Activated CD8-positive, alpha-beta memory T cell treated with anti-CD3 and anti-CD28 coated beads for 48 hours (primary cell): ENCODE measurements at places on chromosomes 16 and 17.

- DNase-seq, result no peak
Observed at GRCh38 chr17:21297026-21297520, 12.6 kb downstream of the MAP2K3 start.

GRCh38 chr16:31081428-31082351, 7.1 kb downstream of the PRSS53 start:
- no peak for DNase-seq

GRCh38 chr16:12553191-12553590, 250.5 kb downstream of the CPPED1 start:
- no peak for DNase-seq

GRCh38 chr17:16820979-16821543, 131.0 kb downstream of the CCDC144A start:
- no peak for DNase-seq

GRCh38 chr17:79776376-79777119, 1.4 kb upstream of the CBX2 start:
- DNase-seq, result no peak

DNA sequence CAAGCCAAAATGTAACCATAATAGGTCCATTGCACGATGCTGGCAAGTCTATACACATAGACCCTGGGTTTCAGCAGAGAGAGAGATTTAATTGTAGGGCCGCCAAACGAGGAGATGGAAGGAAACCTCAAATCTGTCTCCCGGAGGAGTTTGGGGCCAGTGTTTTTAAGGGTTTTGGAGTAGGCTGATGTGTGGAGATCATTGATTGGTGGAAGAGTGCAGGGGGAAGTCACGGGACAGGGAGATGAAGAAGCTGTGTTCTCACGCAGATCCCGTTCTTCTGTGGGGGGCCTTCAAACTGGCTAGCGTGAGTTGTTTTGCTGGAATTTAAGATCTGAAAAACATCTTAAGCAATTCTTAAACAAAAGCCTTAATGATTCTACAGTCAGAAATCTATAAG, 84.8 kb downstream of the KATNIP start:
- DNase-seq, result no peak

GRCh38 chr17:29614349-29615047, 8.2 kb downstream of the CORO6 start:
- DNase-seq, result no peak

- no peak for DNase-seq
Observed at GRCh38 chr16:67248073-67248400, 742 bp upstream of the SLC9A5 start.

DNA sequence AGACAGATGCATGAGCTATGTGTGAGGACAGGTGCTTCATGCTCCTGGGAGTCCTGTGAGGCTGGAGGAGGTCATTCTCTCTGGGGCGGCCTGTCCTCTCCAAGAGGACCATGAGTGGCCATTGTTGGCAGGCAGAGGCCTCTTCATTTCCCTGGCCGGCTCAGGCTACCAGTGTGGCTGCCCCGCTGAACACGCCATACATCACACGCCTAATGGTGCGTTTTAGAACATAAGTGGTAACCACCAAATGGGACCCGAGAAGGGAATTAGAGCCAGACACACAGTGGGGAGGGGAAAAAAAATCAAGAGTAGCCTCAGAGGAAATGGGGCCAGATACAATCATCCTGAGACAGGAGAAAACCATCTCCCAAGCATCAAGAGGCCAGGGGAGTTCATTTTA, 140.0 kb downstream of the SPACA3 start:
- DNase-seq, result no peak

DNA sequence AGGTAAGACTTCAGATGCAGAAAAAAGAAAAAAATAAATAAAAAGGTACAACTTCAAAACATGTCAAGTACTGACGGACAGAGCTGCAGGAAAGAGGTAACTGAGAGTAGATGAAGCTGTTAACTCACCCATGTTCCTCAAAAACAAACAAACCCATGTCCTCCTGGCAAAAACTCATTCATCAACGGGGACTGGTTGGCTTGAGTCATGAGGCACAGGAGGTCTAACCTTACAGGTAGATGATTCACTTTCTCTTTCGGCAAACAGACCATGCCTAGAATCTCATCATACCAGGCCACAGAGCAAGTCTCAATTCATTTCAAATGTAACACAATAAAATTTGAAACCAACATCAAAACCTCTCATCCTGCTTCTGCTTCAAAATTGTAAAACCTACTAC, 12.3 kb upstream of the FASN start:
- no peak for DNase-seq

DNA sequence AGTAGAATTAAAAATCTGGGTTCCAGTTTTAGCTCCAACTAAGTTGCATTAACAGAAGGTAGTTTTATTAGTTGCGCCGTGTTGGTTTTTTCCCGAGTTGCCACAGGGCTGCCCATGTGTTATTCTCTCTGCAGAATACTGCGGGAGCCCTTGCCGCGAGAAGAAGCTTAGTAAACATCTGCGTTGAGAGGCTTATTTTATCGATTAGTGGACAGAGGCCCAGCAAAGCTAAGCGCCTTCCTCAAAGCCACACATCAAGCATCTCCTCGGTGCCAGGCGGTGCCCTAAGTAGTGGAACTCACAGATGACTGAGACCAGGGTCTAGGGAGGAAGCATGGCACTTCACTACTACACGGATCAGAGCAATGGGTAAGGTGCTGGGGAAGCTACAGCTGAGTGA, 212.3 kb upstream of the IRX5 start:
- no peak for DNase-seq

- DNase-seq, result no peak
Observed at GRCh38 chr17:50278526-50279180, 4.4 kb downstream of the TMEM92 start.

- DNase-seq, result no peak
Observed at GRCh38 chr17:82407255-82407654, 10.9 kb upstream of the HEXD start.

DNA sequence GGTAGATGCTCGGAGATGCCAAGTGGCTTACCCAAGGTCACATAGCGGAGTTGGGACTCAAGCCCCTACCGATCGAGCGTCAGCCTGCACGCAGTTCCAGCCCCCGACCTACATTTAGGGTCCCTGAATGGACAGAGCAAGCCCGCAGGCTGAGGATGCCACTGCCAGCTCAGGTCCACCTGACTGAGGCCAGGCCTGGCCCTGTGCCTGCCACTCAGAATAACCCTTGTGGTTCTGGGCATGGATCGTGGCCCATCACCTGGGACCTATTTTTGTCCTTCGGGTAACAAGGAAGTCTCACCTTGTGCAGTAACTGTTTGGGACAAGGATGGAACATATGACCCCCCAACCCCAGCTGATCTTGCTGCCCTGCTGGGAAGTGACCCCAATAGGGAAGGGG, 17.1 kb downstream of the CDH16 start:
- DNase-seq, result no peak

- no peak for DNase-seq
Observed at GRCh38 chr17:49390548-49391324, 23.9 kb downstream of the PHB1 start.

GRCh38 chr16:68069511-68070248, 15.5 kb upstream of the NFATC3 start:
- DNase-seq, result no peak

DNA sequence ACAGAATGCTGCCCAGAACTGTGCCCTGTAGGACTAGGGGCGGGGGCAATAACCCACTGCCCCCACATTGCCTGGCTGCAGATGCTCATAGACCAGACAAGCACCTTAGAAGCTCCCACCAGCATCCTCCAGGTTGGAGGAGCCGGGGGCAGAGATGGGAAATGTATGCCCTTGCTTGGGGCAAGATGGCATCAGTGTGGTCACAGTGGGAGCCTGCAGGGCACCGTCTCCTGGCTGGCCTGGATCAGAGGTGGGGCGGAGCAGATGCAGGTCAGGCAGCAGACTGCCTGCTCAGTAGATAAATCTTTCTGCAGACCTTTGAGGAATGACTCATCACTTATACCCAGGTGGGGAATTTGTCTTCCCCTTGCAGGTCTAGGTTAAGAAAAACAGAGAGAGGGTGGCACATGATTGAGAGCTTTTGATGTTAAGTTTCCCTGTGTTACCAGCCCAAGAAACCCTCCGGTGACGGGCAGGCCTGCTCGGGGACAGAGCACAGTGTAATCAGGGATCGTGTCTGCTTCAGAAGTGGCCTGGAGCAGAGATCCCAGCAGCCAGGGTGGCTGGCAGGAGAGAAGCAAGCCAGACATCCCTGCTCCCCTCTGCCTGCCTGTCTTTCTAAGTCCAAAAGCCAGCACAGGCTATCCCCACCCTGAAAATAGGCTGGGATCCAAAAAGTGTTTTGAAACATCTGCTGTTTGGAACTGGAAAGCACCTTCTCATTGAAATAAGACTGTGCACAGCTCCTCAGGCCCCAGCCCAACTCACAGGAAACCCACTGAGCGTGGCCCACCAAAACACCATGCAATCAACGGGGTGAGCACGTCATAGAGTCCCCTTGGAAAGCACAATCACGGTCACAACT, 50.7 kb upstream of the RPL38 start:
- DNase-seq, result no peak

DNA sequence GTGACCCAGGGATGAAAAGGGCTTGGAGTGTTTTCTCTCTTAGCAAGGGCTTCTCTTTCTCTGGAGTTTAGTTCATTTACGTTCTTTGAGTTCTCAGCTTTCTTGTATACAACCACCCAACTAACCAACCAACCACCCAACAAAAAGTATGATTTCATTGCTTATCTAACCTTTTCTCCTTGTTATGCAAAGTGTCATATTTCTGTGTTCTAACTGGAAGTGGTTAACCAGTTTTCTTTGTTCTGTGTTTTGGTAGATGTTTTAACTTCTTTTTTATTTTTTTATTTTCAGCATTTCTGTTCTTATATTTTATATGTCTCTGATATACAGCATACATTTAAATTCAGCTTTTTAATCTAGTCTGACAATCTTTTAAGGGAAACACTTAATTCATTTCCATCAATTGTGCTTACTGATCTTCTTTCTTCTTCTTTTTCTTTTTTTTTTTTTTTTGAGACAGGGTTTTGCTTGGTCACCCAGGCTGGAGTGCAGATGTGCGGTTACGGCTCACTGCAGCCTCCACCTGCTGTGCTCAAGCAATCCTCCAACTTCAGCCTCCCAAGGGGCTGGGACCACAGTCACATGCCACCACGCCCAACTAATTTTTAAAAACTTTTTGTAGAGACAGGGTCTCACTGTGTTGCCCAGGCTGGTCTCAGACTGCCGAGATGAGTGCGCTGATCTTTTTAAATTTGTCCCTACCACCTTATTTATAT, 29.6 kb downstream of the NLK start:
- DNase-seq, result no peak

DNA sequence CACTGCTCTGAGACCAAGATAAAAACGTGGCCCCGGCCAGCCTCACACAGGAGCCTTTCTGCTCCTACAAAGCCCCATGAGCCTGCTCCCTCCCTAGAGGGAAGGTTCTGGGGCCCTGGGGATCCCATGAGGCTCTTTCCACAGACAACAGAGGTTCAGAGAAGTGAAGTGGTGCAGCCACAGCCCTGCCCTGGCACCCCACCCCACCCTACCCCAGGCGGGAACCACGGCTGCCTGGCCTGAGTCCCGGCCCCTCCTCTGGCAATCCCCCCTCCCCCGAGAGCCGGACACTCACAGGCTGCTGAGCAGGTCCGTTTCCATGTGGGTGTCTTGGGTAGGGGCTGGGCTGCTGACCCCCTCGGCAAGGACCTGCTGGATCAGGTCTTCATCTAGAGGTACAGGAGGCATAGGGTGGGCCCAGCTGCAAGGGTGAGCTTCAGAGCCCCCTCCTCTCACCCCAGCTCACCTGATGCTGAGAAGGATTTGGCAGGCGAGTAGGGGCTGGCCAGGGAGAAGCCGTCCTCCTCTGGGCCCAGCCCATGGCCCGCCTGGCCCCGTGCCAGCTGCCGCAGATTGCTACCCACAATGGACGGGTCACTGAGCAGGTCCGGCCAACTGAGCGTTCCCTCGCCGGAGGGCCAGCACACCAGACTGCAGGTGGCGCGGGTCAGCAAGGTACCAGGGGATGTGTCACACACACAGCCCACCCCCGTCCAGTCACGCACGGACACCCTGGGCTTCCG, 38.7 kb downstream of the PKD1 start:
- no peak for DNase-seq

GRCh38 chr17:69960755-69961154, 114.3 kb upstream of the KCNJ16 start:
- DNase-seq, result no peak

DNA sequence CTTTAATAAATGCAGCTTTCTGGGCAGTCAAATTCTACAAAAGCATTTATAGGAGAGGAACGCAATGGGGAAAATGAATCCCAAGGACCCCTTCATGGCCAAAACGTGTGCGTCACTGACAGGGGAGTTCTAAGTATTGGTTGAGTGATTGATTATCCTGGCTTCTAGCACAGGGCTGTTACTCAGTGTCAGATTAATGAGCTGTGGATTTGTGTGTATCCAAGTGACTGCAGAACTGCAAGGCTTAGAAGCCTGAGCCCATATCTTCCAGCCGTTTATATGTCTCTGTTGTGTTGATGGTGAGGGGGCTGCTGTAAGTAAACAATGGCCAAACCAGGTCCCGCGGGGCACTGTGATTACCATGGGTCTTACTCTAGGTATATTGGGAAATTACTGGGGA, 129.4 kb downstream of the SHISA9 start:
- no peak for DNase-seq

GRCh38 chr17:15929941-15930340, 15.0 kb upstream of the ADORA2B start:
- no peak for DNase-seq

DNA sequence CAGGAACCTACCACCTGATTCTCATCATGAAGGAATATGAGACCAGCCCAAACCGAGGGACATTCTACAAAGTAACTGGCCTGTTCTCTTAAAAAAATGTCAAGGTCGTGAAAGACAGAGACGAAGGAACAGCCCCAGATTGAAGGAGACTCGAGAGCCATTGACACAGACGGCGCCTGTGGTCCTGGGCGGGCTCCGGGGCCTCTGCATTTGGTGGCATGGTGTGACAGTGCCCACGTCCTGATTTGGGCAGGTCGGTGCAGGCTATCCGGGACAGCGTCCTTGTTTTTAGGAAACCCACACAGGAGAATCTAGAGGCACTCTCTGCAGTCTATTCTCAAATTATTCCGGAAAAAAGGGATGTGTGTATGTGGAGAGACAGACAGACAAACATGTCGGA, 64.1 kb downstream of the ADCY9 start:
- DNase-seq, result no peak

- DNase-seq, result no peak
Observed at GRCh38 chr16:19354371-19354770, 63.3 kb upstream of the TMC5 start.
